ENCODE measurements at places on chromosomes 4 and X.

DNA sequence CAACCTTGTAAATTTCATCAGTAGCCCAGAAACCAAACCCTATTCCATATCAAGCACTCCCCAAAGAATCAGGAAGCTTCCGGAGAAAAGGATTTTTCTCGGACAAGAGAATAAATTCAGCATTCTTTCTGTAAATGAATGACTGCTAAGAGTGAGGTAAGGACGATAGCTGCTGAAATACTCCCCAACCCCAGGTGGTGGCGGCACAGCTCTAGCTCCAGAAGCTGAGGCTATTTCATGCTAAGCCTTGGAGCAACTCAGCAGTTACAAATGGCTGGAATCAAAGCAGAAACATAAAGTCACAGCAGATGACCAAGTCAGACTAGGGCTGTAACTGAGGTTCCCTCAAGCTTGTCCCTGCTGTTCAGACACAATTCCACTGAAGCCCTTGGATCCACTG is 13.9 kb upstream of the PCDH19 start:
- DNase-seq = no peak

- peak; percentile 41 for DNase-seq
Measured at GRCh38 chr4:118280501-118281218, 72.1 kb downstream of the PRSS12 start.

GRCh38 chr4:82704156-82704555 is 94.4 kb downstream of the SCD5 start:
- no peak for DNase-seq

GRCh38 chr4:138348055-138348454 is 105.9 kb upstream of the SLC7A11 start:
- no peak for DNase-seq

DNA sequence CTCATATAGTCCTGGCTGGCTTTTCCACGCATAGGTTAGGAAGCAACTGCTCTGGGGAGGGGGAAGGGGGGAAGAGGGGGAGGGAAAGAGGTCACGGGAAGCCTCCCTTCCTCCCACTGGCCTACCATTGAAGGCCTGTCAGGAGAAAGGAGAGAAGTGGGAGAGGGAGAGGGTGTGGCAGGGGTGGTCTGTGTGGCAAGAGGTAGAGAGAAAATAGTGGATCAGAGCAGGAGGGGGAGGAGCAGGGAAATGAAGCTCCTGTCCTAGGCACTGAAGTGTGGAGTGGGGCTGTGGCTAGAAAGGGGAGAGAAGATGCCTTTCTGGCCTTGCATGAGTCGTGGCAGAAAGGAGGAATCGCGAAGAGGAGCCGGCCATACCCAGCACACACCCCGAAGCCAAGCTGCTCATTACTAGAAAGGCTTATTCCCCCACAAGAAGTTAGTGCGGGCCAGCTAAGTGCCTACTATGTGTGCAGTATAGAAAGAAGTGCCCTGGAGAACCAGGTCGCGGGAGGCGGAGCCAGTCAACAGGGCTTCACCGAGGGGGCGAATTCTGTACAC is 1.1 kb upstream of the TMEM164 start:
- DNase-seq = no peak

- DNase-seq = no peak
Measured at GRCh38 chr4:15689540-15689939, 7.9 kb downstream of the FAM200B start.

GRCh38 chr4:121014544-121014943 is 57.8 kb downstream of the NDNF start:
- DNase-seq = no peak

- DNase-seq = no peak
Measured at GRCh38 chr4:1336088-1336491, 10.9 kb upstream of the UVSSA start.

DNA sequence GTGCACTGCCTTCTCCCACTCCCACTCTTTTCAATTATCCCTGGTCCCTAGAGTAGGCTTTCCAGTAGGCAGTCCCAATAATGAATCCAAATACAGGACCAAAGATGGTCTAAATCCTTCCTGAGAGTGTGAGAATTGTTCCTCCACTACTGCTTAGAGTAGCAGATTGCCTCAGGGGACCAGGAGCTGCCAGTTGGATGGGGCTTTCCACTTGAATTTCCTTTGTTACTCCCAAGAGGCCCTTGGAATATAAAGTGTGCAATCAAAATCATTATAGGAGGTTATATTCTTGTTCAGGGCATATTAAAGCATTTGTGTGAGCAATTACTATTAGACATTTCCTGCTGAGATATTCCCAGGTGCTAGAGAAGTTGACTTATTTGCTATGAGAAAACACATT is 156.6 kb upstream of the TLL1 start:
- DNase-seq = peak; percentile 53

DNA sequence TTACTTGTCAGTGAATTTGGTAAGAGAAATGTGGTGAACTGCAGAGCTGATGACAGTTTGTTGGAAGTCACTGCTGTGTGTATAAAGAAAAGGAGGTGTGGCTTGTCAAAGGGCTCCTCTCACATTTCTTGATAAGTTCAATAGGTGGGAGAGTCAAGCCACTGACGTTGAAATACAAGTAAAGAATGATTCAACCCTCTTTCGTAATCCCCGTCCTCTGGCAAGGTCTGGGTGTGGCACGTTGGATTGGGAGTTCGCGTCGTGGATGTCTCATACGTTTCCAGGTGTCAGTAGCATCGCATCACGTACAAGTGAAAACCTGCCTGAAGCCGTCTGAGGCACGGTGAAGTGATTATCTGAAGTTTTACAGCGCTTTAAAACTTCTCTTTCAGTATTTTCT is 76.4 kb downstream of the EGF start:
- DNase-seq = no peak

All from NCI-H1436 (cell line).